Renal pelvis (tissue), 12 donors: ENCODE measurements at places on chromosomes 3 and 15. TPM values are rescaled to one million over a fixed set of nuclear protein-coding genes. Genes with fewer than 3 reads are reported as not detected.

SLC24A5 gene
- polyA plus RNA-seq = 1.1 TPM

ASB14 gene
- 0.56 TPM for polyA plus RNA-seq

MAP1A gene
- polyA plus RNA-seq = 8.2 TPM

CNTN4 gene
- 28.0 TPM for polyA plus RNA-seq

BRK1 gene
- 213 TPM for polyA plus RNA-seq

MYL3 gene
- polyA plus RNA-seq = 25.4 TPM

MORC1 gene
- polyA plus RNA-seq = 0.64 TPM

DUOXA1 gene
- 0.25 TPM for polyA plus RNA-seq

OR5K3 gene
- not detected for polyA plus RNA-seq

SEMA3F gene
- 78.6 TPM for polyA plus RNA-seq

GAP43 gene
- 0.60 TPM for polyA plus RNA-seq

BCL2A1 gene
- polyA plus RNA-seq = 0.31 TPM

GNAT1 gene
- polyA plus RNA-seq = 0.03 TPM

TTC21A gene
- 18.4 TPM for polyA plus RNA-seq

MRAS gene
- 28.7 TPM for polyA plus RNA-seq

PRSS50 gene
- 2.6 TPM for polyA plus RNA-seq

TEX55 gene
- not detected for polyA plus RNA-seq

SNX22 gene
- polyA plus RNA-seq = 1.3 TPM

SLC7A14 gene
- 2.3 TPM for polyA plus RNA-seq

TERC gene
- 0.61 TPM for polyA plus RNA-seq

CCR3 gene
- 0.07 TPM for polyA plus RNA-seq

CIP2A gene
- 20.4 TPM for polyA plus RNA-seq

GRK7 gene
- polyA plus RNA-seq = 0.13 TPM

ABHD6 gene
- polyA plus RNA-seq = 12.7 TPM

FMN1 gene
- polyA plus RNA-seq = 24.2 TPM

CHL1 gene
- 15.9 TPM for polyA plus RNA-seq

ZNF654 gene
- 20.2 TPM for polyA plus RNA-seq

LRRC2 gene
- 2.1 TPM for polyA plus RNA-seq

TBC1D2B gene
- 28.0 TPM for polyA plus RNA-seq

ZPLD1 gene
- polyA plus RNA-seq = 0.62 TPM

ZBTB47 gene
- 16.8 TPM for polyA plus RNA-seq

FBLN2 gene
- polyA plus RNA-seq = 22.9 TPM

C3orf85 gene
- polyA plus RNA-seq = 18.6 TPM

SH2D7 gene
- 0.93 TPM for polyA plus RNA-seq

OR5H6 gene
- not detected for polyA plus RNA-seq

HYAL3 gene
- polyA plus RNA-seq = 5.7 TPM

NME9 gene
- 2.7 TPM for polyA plus RNA-seq

SPRED1 gene
- polyA plus RNA-seq = 29.5 TPM

MYO5C gene
- polyA plus RNA-seq = 18.9 TPM

RETNLB gene
- not detected for polyA plus RNA-seq

BLM gene
- polyA plus RNA-seq = 11.2 TPM

MME gene
- 385 TPM for polyA plus RNA-seq

INSYN1 gene
- polyA plus RNA-seq = 26.9 TPM

CISH gene
- polyA plus RNA-seq = 43.8 TPM

PDE12 gene
- 14.7 TPM for polyA plus RNA-seq

DPH3 gene
- polyA plus RNA-seq = 25.5 TPM

SLC27A2 gene
- 71.1 TPM for polyA plus RNA-seq

GOLGA8S gene
- 0.95 TPM for polyA plus RNA-seq

FETUB gene
- 0.16 TPM for polyA plus RNA-seq

DUOXA2 gene
- not detected for polyA plus RNA-seq

TLE3 gene
- 44.6 TPM for polyA plus RNA-seq

C3orf70 gene
- polyA plus RNA-seq = 7.6 TPM

GOLGA8K gene
- 1.6 TPM for polyA plus RNA-seq

CEP19 gene
- polyA plus RNA-seq = 4.3 TPM

GHRL gene
- polyA plus RNA-seq = 5.4 TPM

SGO1 gene
- polyA plus RNA-seq = 8.2 TPM

TRPM1 gene
- 0.21 TPM for polyA plus RNA-seq

LTF gene
- polyA plus RNA-seq = 2.2 TPM
